ENCODE measurements at places on chromosomes 1 and 21. TPM values are rescaled to one million over a fixed set of nuclear protein-coding genes. Genes with fewer than 3 reads are reported as not detected.

GRCh38 chr1:58627221-58627620 is 50.2 kb upstream of the TACSTD2 start:
- DNase-seq: no peak

GRCh38 chr1:108858230-108858950 is 1.5 kb upstream of the AKNAD1 start:
- DNase-seq: no peak

DNA sequence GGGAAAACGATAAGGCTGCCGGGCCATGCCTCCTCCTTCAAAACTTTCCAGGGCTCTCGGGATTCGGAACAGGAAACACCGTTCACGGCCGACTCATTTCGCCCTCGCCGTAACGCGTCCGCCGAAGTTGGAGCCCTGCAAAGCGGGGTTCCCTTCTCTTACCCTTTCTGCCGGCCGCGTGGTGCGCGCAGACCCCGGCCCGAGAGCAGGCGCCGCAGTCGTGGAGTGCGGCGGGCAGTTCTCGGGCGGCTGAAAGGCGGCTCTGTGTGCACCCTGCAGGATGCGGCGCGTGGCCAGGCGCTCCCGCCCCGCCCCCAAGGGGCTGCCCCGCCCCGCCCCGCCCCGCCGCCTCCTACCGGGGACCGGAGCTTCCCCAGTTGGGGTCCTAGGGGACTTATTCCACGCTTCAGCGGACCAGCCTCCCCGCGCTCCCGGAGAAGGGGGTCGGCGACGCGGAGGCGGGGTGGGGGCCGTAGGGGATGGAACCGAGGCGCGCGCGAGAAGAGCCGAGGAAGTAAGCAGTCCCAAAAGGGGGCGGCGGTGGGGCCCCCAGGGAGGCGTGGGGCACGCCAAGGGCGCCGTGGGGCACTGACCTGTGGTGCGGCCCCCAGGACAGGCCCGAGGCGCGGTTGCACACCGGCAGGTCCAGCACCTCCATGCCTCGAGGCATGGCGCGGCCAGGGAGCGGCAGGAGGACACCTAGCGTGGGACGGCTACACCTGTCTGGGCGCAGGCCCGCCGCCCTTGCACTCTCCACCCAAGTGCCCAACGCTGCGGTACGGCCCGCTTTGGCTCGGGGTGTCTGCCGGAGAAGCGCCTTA is at the start of gene MCOLN2:
TSS of gene MCOLN2 (minus strand) at position 268 of the 821 bp plus-strand sequence. CDS start at position 27, 241 bp downstream.
- DNase-seq: peak; percentile 52

DNA sequence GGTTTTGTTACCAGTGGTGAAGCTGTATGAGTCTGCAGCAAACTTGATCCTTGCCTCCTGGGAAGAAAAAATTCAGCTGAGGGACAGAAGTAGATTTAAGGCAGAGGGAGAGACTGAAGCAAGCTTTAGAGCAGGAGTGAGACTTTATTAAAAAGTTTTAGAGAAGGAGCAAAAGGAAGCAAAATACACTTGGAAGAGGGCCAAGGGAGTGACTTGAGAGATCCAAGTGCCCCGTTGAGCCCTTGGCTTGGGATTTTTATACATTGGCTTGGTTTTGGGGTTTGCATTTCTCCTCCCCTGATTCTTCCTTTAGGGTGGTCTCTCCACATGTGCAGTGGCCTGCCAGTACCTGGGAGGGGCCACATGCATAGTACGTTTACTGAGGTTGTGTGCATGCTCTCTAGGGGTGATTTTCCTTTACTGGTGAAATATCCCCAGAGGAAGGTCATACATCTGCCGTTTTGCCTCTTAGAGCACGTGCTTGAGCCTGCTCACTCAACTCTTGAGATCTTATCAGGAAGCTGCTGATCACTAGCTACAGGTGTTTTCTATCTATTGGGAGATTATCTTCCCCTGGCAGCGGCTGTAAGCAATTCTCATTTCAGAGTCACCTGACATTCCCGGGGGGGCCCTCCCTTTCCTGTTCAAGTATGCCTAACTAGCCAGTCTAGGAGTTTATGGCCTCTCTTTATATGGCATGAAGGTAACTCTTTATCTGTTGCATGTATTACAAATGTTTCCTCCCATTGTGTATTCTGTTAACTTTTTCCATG is 20.3 kb downstream of the FASLG start:
- no peak for DNase-seq

DNA sequence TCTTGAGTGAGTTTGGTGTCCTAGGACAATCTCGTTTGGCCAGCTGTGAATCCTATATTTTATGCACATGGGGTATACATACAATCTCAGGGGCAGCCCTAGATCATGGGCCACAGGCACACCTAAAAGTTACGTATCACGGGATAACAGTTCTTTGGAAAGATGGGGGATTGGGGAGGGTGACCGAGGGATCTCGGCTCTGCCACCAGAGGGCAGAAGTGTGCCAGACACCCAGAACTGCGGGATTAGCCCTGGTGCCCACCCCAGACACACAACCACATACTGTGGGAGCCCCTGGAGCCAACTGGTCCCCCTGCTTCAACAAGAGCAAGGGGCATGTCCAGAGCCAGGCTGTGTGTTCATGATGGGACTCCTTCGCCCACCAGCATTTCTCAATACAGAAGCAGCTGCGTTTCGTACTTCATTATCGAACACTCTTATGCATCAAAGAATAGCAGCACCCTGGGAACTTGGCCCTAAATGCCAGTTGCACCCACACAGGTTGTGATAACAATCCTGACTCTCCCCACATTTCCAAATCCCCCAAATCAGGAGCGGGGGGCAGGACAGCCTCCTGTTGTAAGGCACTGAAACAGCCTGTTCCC is 37.4 kb downstream of the TMCO4 start:
- no peak for DNase-seq

- no peak for DNase-seq
Observed at GRCh38 chr1:81408419-81408818, 392.3 kb upstream of the ADGRL2 start.

GRCh38 chr1:27217401-27217800 is 17.0 kb upstream of the WDTC1 start:
- DNase-seq: no peak

GRCh38 chr1:171922999-171923398 is 81.7 kb downstream of the DNM3 start:
- DNase-seq: no peak

GRCh38 chr1:221635305-221635704 is 106.6 kb downstream of the DUSP10 start:
- no peak for DNase-seq

- DNase-seq: no peak
Observed at GRCh38 chr1:95017775-95018174, 55.0 kb downstream of the ALG14 start.

GRCh38 chr1:11738783-11739182 is 2.8 kb downstream of the AGTRAP start:
- no peak for DNase-seq

The RAP1GAP gene
- 0.46 TPM for total RNA-seq

The SPATA17 gene
- total RNA-seq: not detected

The URB1 gene
- total RNA-seq: 32.3 TPM

The FMO5 gene
- total RNA-seq: 0.09 TPM

The NOTCH2 gene
- total RNA-seq: 88.0 TPM

The CR1L gene
- not detected for total RNA-seq
